ENCODE measurements at places on chromosomes 16 and 17. TPM values are rescaled to one million over a fixed set of nuclear protein-coding genes. Genes with fewer than 3 reads are reported as not detected.

- no peaks in the 10 kb centered on the region for H3K36me3 ChIP-seq
- no peaks in the 10 kb centered on the region for H3K27me3 ChIP-seq
- DNase-seq, result no peak
- peaks cover 14% of the 10 kb centered on the region for H3K4me1 ChIP-seq
- no peak overlapping the region for H3K4me3 ChIP-seq
These were observed 149.1 kb upstream of the CHMP6 start for GRCh38 chr17:80842456-80843013.

- no peaks in the 10 kb centered on the region for H3K4me1 ChIP-seq
- H3K36me3 ChIP-seq, result no peaks in the 10 kb centered on the region
- no peaks in the 10 kb centered on the region for H3K27me3 ChIP-seq
- no peak for DNase-seq
These were observed 40.2 kb downstream of the KSR1 start for GRCh38 chr17:27496437-27496943.

GRCh38 chr17:80598813-80599545, 54.3 kb downstream of the RPTOR start:
- no peak for DNase-seq
- no peak overlapping the region for H3K4me3 ChIP-seq
- H3K27me3 ChIP-seq, result no peaks in the 10 kb centered on the region
- H3K4me1 ChIP-seq, result peaks cover 39% of the 10 kb centered on the region

- H3K36me3 ChIP-seq, result peaks cover 72% of the 10 kb centered on the region
- no peak overlapping the region for H3K27ac ChIP-seq
- H3K27me3 ChIP-seq, result no peaks in the 10 kb centered on the region
- no peak for DNase-seq
These were observed 1.6 kb downstream of the MLX start for GRCh38 chr17:42568341-42569111.

- H3K36me3 ChIP-seq, result no peaks in the 10 kb centered on the region
- no peak for DNase-seq
These were observed 8.7 kb downstream of the CLEC19A start for GRCh38 chr16:19294156-19294649.

- no peak overlapping the region for H3K27ac ChIP-seq
- H3K36me3 ChIP-seq, result peaks cover 21% of the 10 kb centered on the region
- no peak overlapping the region for H3K4me3 ChIP-seq
- H3K4me1 ChIP-seq, result peaks cover 73% of the 10 kb centered on the region
- no peak for DNase-seq
These were observed 22.3 kb downstream of the MAP3K14 start for GRCh38 chr17:45294506-45294905.

DNA sequence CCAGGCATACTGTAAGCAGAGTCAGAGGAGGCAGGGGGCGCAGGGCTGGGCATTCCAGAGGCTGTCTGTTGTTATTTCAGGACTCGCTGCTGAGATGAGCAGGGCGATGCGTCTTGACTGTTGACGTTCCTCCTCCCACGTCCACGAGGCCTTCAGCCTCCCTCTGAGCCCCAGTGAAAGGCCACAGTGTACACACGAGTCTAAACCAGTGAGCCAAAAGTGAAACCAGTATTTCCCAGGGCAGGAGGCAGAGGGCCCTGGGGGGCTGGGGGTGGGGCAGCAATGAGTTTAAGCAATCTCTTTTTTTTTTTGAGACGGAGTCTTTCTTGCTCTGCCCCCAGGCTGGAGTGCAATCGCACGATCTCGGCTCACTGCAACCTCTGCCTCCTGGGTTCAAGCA, 21.5 kb downstream of the SMTNL2 start:
- H3K27me3 ChIP-seq, result no peaks in the 10 kb centered on the region
- DNase-seq, result no peak
- H3K4me3 ChIP-seq, result no peak overlapping the region
- H3K27ac ChIP-seq, result no peak overlapping the region
- H3K36me3 ChIP-seq, result no peaks in the 10 kb centered on the region

GRCh38 chr17:17028878-17029535, 13.2 kb upstream of the MPRIP start:
- no peaks in the 10 kb centered on the region for H3K36me3 ChIP-seq
- no peak overlapping the region for H3K4me3 ChIP-seq
- H3K27me3 ChIP-seq, result no peaks in the 10 kb centered on the region
- H3K27ac ChIP-seq, result no peak overlapping the region

- no peak for DNase-seq
- H3K27ac ChIP-seq, result no peak overlapping the region
- H3K4me3 ChIP-seq, result no peak overlapping the region
- no peaks in the 10 kb centered on the region for H3K36me3 ChIP-seq
These were observed 1.4 kb upstream of the ABR start for GRCh38 chr17:1180958-1181752.

GRCh38 chr16:10876799-10877341, at the start of gene CIITA:
Gene CIITA, plus strand, starts transcription at chr16:10877202. Its CDS starts 129 bp downstream, at chr16:10877331.
- peaks cover 49% of the 10 kb centered on the region for H3K4me1 ChIP-seq
- peak; percentile 31 for DNase-seq
- peaks cover 3% of the 10 kb centered on the region for H3K27me3 ChIP-seq
- no peaks in the 10 kb centered on the region for H3K36me3 ChIP-seq
- H3K4me3 ChIP-seq, result peak within 1 kb of the TSS; percentile 29

DNA sequence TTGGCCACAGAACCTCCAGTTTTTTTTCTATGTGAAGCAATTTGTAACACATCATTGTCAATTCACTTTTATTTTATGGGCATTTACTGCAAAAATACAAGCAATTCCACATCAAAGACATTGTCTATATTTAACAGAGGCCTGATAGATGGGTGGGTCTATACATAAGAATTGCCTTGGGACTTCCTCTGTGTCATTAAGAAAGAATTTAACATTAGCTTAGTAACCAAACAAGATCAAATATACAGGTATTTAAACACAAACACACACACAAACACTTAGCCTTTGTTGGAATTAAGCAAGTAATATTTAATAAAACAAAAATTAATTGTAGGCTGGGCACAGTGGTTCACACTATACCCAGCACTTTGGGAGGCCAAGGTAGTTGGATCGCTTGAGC, 4.3 kb upstream of the PITPNC1 start:
- no peak overlapping the region for H3K27ac ChIP-seq
- no peaks in the 10 kb centered on the region for H3K27me3 ChIP-seq
- H3K4me3 ChIP-seq, result no peak overlapping the region
- H3K36me3 ChIP-seq, result no peaks in the 10 kb centered on the region

GRCh38 chr17:50129353-50129727, 620 bp downstream of the SAMD14 start:
- no peak for DNase-seq
- H3K4me3 ChIP-seq, result no peak overlapping the region
- H3K36me3 ChIP-seq, result peaks cover 3% of the 10 kb centered on the region

DNA sequence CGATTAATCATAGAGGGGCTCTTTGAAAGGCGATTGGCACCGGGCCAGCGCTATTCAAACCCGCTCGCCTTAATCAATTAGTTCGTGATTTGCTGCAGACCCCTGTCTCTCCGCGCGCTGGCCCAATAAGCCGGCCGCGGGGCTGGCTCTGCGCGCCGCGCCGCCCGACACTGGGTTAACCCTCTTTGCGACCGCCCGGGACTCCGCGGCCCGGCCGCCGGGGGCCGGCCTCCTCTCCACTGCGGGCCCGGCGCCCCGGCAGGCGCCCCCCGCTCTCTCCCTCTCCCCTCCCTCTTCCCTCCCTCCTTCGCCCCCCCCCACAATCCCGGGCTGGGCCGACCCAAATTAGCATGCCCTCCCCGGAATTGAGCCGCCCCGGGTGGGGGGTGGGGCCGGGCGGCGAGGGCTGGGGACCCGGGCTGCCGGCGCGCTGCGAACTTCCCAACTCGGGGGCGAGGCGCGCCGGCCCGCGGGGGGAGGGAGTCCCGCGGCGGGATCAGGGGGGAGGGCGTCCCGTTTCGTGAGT, 428 bp upstream of the SALL1 start:
- no peak overlapping the region for H3K4me3 ChIP-seq
- no peaks in the 10 kb centered on the region for H3K36me3 ChIP-seq
- H3K4me1 ChIP-seq, result no peaks in the 10 kb centered on the region
- H3K27me3 ChIP-seq, result peaks cover 19% of the 10 kb centered on the region

The STX1B gene
- 2.4 TPM for total RNA-seq

The TXNDC17 gene
- total RNA-seq, result 17.0 TPM

The THUMPD1 gene
- total RNA-seq, result 73.2 TPM

The MILR1 gene
- total RNA-seq, result 0.90 TPM

The CACNG1 gene
- not detected for total RNA-seq

The INCA1 gene
- 0.36 TPM for total RNA-seq

The SYT17 gene
- total RNA-seq, result not detected

The SMIM36 gene
- not detected for total RNA-seq

The CLEC10A gene
- 1.4 TPM for total RNA-seq

All from CD4-positive, alpha-beta memory T cell (primary cell).